ENCODE measurements at places on chromosomes 7 and 10.

GRCh38 chr7:8423057-8423456 lies 10.4 kb upstream of the NXPH1 start:
- no peak overlapping the region for H3K27ac ChIP-seq
- H3K4me1 ChIP-seq, result no peaks in the 10 kb centered on the region
- H3K4me3 ChIP-seq, result no peak overlapping the region
- no peak for DNase-seq
- H3K27me3 ChIP-seq, result peaks cover 8% of the 10 kb centered on the region
- no peaks in the 10 kb centered on the region for H3K36me3 ChIP-seq

DNA sequence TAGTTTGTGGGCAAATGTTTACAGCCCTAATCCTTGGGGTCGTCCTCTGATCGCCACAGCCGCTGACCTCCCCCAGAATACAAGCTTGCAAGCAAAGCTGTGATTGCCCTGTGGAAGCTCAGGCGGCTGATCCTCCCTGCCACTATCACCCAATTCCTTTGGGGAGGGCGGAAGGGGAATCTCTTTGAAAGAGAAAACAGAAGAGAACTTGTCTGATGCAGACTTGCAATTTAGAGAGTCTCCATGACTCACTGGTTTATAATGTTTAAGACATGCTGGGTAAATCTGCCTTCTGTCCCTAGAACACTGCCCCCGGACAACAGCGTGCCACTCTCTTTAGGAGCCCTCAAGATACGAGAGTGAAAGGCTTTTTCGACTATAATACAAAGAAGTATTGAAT lies 75.5 kb downstream of the NRP1 start:
- peaks cover 18% of the 10 kb centered on the region for H3K4me1 ChIP-seq
- H3K4me3 ChIP-seq, result no peak overlapping the region
- H3K27me3 ChIP-seq, result peaks cover 46% of the 10 kb centered on the region
- H3K36me3 ChIP-seq, result no peaks in the 10 kb centered on the region
- DNase-seq, result no peak
- H3K27ac ChIP-seq, result no peak overlapping the region

- H3K4me1 ChIP-seq, result peaks cover 48% of the 10 kb centered on the region
- peaks cover 71% of the 10 kb centered on the region for H3K36me3 ChIP-seq
- DNase-seq, result no peak
- no peaks in the 10 kb centered on the region for H3K27me3 ChIP-seq
Measured at GRCh38 chr10:18647945-18648344, 3.4 kb downstream of the NSUN6 start.

DNA sequence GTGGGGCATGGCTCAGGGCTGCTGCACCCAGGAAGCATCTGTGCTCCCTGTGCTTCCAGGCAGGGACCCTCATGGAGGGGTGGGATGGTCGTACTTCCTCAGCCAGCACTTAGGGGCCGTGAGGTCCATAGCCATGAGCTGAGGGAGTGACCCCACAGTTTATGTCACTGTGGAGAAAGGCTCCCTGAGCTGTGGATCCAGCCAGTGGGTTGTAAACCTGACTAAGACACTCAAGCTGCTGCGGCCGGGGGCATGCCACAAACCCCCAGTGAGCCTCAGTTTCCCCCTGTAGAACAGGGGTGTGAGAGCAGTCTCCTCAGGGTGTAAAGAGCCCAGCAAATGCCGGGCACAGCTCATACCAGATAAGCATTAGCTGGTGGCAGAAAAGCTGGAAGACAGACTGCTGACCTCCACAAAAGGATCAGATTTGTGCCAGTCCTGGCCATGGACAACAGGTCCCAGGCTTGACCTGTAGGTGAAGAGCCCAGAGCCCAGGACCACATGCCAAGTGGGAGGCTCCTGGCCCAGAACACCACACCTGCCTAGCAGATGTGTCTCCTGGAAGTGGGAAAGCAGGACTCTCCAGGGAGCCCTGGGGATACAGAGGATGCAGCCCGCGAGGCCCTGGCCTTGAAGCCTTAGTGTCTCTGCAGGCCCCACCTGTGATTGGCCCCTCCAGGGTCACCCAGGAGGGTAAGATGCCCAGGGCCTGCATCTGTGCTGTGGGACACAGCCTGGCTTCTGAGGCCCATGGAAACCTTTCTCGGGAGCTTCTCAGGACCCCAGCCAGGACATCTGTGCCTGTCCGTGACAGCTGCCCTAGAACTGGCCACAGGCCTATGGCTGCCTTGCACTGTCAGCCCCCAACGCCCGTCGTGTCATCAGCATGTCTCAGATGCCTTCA lies 78.1 kb upstream of the RET start:
- no peak overlapping the region for H3K27ac ChIP-seq
- no peaks in the 10 kb centered on the region for H3K36me3 ChIP-seq
- H3K4me3 ChIP-seq, result no peak overlapping the region

GRCh38 chr10:131792011-131792651 lies 108.7 kb upstream of the PPP2R2D start:
- no peak overlapping the region for H3K4me3 ChIP-seq
- peaks cover 35% of the 10 kb centered on the region for H3K27me3 ChIP-seq
- DNase-seq, result no peak
- no peaks in the 10 kb centered on the region for H3K36me3 ChIP-seq
- H3K27ac ChIP-seq, result no peak overlapping the region
- H3K4me1 ChIP-seq, result no peaks in the 10 kb centered on the region

- H3K4me1 ChIP-seq, result no peaks in the 10 kb centered on the region
- no peaks in the 10 kb centered on the region for H3K36me3 ChIP-seq
- no peak for DNase-seq
- no peaks in the 10 kb centered on the region for H3K27me3 ChIP-seq
- no peak overlapping the region for H3K27ac ChIP-seq
Measured at GRCh38 chr7:14748461-14748860, 154.1 kb downstream of the DGKB start.

All from activated T-cell treated with anti-CD3 and anti-CD28 coated beads, Interleukin-2, amount 50 U/mL, for 24 hours (primary cell).